ENCODE measurements at places on chromosomes 16 and 17. TPM values are rescaled to one million over a fixed set of nuclear protein-coding genes. Genes with fewer than 3 reads are reported as not detected.

GRCh38 chr17:57629886-57630285 lies 115.2 kb downstream of the CCDC182 start:
- DNase-seq, result no peak

Gene CBFA2T3
- 3.3 TPM for total RNA-seq

Gene RPS6KB1
- 42.0 TPM for total RNA-seq

Gene GGNBP2
- total RNA-seq, result 53.6 TPM

Gene KRT33A
- total RNA-seq, result not detected

GRCh38 chr17:7043182-7043496 lies 753 bp downstream of the SLC16A11 start:
- no peak for DNase-seq

GRCh38 chr17:41792845-41793783 lies 6.6 kb upstream of the JUP start:
- no peak for DNase-seq
